ENCODE measurements at places on chromosomes 7 and 10.

DNA sequence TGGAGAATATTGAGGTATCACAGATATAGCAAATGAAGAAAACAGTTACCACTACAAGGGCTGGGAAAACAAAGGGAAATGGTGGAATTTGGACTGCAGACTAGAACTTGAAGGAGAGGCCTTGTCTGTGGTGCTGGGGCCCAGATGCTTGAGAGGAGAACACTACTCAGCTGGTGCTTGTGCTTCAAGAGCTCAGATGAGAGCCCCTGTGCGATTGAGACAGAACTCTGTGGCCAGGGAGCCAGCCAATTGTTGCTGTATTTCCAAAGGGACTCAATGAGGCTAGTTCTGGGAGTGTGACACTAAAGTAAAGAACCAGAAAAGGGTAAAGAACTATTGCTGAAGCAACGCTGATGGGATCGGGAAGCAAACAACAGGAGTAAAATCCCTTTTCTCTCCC is 406.5 kb upstream of the SEMA3D start:
- DNase-seq = no peak

DNA sequence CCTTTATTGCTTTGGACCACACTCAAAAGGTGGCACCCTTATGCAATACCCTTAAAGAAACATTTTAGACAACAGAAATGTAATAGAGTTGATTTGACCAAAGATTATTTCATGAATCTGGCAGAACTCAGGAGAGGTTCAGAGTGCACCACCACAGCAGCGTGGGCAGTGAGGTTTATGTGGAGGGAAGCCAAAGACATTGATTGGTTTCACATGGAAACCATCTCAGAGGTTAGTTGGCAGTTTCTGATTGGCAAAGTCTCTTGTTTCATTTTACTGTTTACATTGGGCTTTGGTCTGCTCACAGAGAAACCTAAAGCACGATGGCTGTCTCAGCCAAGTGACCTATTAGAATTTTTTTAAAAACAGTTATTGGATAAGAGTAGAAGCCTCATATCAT is 101.3 kb downstream of the SDHAF3 start:
- no peak for DNase-seq

GRCh38 chr7:128030654-128031611 is at the start of gene LRRC4:
Gene LRRC4 (minus strand): TSS chr7:128031437. CDS start chr7:128030640, 797 bp downstream.
- DNase-seq = peak; percentile 64

DNA sequence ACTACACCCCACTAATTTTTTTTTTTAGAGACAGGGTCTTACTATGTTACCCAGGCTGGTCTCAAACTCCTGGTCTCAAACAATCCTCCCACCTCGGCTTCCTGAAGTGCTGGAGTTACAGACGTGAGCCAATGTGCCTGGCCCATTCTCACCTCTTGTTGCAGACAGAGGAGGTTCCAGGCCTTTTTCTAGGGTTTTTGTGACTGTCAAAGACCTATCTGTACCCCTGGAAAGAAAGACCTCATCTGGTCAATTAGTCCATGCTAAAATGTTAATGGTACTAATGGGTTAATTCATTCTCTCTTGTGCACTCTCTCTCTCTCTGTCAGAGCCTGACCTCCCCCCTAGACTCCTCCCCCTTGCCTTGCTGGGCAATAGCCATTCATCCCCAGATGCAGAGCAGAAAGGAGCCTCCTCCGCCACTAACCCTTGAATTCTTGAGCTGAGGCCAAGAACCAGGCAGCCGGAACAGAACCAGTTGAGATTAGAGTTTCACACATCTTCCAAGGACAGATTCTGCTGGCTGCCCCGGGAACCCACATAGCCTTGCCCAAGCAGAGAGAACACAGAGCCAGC is 209.7 kb downstream of the SKIDA1 start:
- peak; percentile 86 for DNase-seq

GRCh38 chr10:52571018-52571417 is 201.6 kb downstream of the MBL2 start:
- no peak for DNase-seq

DNA sequence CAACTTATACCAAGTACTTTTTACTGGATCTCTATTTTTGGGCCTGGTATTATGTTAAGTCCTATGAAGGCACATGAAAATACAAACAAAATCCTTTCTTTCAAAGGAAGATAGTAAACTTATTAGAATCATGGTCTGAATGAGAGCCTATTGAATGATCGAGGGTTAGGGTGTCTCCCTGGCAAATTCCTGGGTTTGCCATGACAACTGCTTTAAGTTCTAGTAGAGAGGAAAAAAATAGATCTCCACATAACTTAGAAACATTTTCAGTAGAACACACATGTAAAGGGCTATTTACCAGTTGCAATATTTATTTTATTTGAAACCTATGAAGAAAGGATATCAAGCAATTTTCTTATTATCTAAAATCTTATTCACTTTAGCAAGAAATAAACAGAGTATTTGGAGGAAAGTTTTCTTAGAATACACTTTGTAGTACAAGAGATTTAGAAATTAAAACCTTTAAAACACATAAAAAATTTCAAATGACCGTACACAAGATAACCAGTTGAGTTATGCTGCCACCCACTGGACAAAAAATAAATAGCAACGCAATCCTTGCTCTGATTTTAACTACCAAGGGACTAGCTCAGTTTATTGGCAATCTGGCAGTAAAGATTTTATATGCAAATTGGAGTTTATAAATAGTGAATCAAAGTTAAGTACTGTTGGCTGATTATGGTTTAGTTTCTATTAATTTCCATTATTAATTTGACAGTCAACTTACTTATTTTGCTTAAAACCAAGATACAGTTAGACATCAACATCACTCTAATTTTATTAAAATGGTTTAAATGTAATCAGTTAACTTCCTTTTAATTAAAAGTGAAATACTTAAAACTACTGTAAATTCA is 33.9 kb downstream of the CACUL1 start:
- peak; percentile 19 for DNase-seq

DNA sequence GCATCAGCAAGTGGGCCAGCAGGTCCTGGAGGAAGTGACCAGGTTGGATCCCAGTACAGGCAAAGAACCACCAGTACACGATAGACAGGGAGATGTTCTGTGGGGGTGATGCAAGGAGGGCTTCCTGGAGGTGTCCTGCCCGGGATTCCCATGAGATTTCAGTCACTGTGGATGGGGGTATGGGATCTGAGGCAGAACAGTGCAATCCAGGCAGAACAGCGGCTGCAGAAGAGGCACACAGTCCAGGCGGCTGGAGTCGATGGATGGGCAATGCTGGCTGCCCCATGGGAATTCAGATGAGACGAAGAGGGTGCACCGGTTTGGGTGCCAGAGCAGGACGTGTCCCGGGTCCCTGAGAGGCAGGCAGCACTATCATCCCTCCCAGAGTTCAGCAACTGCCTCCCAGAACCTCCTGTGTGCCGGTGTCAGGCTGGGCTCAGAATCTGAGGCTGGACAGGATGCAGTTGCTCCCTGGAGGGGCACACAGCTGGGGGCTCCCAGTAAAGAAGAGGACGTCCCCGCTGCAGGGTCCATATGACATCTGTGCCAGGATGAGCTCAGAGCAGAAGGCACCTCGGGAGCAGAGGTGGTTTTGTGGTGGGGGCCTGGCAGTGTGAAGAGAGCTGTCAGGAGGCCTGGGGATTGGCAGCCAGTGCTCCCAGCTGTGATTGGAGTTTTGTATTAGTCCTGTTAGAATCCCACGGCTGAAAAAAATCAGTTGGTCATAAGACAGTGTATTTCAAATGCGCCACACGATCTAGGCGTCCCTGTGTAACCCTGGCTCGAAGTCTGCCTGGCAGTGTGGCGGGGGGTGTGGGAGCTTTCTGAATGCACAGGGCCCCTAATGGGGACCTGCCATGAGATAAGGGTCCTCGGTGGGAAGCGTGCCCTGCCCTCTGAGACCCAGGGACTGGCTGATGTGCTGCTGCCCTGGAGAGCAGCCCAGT is 3.2 kb downstream of the KNDC1 start:
- no peak for DNase-seq

DNA sequence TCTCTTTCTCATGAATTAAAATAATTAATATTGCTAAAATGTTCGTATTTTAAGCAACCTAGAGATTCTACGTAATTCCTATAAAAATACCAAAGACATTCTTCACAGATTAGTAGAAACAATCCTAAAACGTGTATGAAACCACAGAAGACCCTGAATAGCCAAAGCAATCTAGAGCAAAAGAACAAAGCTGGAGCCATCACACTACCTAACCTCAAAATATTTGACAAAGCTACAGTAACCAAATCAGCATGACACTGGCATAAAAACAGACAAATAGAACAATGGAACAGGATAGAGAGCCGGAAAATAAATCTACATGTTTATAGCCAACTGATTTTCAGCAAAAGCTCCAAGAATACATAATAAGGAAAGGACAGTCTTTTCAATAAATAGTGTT is 105.5 kb upstream of the PTN start:
- DNase-seq = no peak

DNA sequence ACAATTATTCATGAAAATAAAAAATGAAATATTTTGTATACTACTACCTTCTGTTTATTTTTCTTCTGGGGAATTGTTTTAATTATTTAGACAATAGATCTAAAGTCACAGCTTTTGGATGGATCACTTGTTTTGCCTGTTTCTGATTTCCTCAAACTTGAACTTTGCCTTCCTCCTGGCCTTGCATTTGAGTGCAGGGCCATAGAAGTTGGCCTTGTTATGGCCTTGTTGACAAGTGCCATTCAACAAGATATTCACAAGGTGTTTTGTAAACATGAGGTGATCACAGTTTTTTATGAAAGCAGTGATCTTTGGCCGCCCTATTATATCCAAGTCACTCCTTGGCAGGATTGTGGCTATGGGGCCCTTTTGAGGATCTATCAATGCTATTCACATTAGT is 4.6 kb downstream of the ZNF22 start:
- DNase-seq = no peak

DNA sequence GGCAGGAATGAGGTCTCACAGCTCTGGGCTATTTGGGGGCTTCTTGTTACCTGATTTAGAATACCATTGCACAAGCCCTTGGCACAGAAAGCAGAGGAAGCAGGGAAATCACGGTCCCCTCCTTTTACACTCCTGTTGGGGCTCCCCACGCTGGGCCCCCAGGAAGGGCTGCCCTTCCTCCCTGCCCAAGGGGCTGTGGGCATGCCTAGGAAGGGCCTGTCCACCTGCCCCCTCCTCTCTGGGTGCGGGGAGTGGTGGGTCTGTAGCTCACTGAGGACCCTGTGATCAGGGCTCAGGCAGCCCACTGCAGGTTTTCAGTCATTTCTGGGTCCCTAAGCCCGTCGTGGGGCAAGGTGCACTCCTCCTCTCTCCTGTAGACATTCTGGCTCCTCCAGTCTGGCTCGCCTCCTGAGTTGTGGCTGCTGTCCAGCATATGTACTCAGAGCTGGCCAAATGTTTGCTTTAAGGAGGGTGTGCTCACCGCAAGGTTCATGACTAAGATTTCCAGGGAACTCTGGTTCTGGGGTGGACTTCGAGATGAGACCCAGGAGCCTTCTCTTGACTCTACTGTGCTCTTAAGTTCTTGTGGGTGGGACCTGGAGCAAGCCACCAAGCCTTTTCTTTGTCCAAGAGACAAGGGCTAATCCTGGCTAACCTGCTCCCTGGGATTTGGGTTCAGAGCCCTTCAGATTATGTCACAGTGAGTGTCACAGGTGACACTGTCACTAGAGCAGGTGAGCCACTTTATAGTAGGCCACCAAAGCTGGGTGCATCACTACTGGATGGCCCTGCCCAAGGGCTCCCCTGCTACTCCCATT is 56.0 kb downstream of the TACR2 start:
- no peak for DNase-seq

GRCh38 chr10:111370101-111370500 is 293.3 kb downstream of the ADRA2A start:
- peak; percentile 27 for DNase-seq

- DNase-seq = peak; percentile 54
Measured at GRCh38 chr7:35249537-35249907, 4.4 kb downstream of the TBX20 start.

DNA sequence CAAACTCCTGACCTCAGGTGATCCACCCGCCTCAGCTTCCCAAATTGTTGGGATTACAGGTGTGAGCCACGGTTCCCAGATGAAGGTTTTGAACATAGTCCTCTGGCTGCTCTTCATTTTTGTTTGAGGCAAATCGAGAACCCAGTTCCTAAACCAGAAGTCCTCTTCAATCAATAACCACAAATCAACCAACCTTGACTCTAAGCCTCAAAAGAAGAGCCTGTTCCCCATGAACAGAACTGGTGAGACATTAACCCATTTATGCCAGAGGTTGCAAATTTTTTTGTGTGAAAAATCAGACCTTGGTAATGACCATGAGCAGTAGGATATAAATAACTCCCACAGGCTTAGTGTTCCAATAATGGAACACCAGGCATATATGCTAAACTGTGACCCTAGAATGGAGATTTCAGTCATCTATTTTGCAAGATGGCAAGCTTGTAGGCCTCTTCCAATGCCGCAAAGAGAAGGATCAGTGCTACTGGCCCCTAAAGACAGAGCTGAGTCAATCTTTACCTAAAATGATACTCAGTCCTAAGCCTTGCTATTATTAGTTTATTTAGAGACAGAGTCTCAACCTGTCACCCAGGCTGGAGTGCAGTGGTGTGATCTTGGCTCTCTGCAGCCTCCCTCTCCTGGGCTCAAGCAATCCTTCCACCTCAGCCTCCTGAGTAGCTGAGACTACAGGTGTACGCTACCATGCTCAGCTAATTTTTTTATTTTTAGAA is 15.9 kb downstream of the KPNA7 start:
- DNase-seq = no peak

- peak; percentile 63 for DNase-seq
Measured at GRCh38 chr7:27526611-27527347, 135.9 kb downstream of the HIBADH start.

- peak; percentile 9 for DNase-seq
Measured at GRCh38 chr7:4958477-4959301, at the start of gene MMD2. Gene MMD2 (minus strand): TSS chr7:4959187. CDS start chr7:4959017, 170 bp downstream.

DNA sequence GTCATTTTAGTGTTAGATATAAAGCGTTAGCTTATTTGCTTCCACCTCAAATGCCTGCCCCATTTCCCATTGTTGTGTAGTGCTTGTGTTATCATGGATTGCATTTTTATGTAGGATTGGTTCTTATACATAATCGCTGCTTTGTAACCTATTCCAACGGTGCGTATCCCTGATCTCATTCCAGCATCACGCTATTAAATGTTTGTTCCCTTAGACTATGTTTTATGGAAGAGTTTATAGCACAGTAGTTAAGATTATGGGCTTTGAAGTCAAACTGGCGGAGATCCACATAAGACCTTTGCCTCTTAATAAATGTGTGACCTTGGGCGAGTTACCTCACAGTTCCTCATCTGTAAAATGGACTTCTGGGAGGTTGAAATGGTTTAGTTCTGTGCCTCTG is 34.0 kb upstream of the ELN start:
- DNase-seq = no peak
